Stimulated activated CD8-positive, alpha-beta memory T cell treated with anti-CD3 and anti-CD28 coated beads, Interleukin-4, amount 100 ng/mL, for 1 hour (primary cell): ENCODE measurements at places on chromosomes 16 and 17.
A peak's percentile ranks its signal among the peaks of the same experiment; 100 is the strongest.

DNA sequence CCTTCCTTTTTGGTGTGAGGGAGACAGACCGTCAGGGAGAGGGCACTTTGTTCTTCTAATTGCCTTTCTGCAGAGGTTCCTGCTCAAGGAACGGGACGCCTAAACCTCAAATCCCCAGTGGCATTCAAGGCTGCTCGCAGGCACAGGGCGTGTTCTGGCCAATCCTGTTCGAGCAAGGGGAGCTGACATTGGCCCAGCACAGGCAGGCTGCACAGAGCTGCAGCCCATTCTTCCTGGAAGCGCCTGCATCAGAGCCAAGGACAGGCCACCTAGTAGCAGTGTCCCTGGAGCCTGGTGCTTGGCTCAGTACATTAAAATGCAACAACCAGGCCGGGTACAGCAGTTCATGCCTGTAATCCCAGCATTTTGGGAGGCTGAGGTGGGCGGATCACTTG, 72.2 kb upstream of the CREBBP start:
- no peak for DNase-seq

GRCh38 chr17:37744633-37744927, 279 bp downstream of the HNF1B start:
- DNase-seq: no peak

- DNase-seq: no peak
Measured at GRCh38 chr17:40065769-40066510, 3.2 kb downstream of the THRA start.

DNA sequence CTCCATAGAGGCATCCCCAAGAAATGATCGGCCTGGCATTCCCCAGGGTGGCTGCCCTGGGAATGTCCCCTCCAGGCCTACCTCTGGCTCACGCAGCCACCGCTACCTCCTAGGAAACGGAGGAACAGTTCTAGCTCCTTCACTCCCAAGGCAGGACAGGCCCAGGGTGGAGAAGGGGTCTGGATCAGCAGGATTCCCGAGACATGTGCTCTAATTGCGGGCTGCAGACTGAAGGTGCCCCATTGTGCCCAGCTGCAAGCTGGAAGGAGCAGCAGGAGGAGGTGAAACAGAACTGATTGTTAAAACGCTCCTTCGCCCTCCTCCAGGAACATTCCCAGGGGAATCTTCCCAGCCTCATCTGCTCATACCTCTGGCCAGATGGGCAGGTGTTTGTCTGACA, 40.8 kb downstream of the SCNN1G start:
- DNase-seq: no peak

GRCh38 chr17:13671341-13671740, 69.6 kb upstream of the HS3ST3A1 start:
- DNase-seq: no peak

DNA sequence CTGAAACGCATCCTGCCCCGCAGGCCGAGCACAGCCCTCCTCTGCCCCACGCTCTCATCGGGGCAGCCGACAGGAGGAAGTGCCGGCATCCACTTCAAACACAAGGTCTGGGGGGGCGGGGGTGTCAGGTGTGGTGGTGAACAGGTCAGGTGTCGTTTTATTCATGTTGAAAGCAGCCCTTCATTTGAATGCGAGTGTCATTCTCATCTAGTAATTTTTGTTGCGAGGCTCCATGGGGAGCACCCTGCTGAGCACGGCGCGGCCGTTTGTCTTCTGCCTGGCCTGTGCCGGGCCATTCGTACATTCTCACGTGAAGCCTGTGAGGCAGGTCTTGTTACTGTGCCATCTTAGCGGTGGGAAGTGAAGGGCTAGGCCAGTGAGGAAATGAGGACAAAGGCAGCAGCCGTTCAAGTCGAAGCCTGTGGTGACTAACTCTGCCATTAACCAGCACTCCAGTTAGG, 1.9 kb downstream of the ACSF3 start:
- DNase-seq: no peak

DNA sequence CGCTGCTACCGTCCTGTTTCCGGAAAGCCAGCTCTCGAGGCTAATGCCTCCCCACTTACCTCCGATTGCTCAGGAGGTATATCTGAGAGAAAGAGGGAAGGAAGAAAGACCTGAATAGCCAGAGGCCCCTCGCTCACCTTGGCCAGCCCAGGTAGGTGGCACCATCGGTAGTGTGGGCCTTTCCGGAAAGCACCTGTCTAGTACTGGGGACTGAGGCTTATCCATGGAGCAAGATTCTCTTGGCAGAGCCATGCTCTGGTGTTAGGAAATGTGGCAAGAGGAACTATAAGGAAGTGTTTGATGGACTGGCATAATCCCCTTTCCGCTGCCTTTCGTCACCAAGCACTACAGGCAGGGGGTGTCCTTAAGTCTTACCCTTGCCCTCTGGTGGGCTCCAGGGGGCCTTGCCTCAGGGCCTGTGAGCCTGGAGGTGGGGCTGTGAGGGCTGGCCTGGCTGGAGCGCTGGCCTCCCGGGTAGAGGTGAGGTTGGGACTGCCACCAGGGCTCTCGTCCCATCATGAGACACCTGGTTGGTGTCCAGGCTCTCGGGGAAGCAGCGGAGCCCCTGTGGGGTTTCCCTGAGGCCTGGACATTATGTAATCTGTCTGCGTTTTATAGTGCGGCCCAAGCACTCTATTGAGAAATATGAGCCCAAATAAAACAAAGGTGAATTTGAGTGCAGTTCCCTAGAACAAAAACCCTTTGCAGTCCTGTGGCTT, 2.9 kb downstream of the CMIP start:
- DNase-seq: no peak

DNA sequence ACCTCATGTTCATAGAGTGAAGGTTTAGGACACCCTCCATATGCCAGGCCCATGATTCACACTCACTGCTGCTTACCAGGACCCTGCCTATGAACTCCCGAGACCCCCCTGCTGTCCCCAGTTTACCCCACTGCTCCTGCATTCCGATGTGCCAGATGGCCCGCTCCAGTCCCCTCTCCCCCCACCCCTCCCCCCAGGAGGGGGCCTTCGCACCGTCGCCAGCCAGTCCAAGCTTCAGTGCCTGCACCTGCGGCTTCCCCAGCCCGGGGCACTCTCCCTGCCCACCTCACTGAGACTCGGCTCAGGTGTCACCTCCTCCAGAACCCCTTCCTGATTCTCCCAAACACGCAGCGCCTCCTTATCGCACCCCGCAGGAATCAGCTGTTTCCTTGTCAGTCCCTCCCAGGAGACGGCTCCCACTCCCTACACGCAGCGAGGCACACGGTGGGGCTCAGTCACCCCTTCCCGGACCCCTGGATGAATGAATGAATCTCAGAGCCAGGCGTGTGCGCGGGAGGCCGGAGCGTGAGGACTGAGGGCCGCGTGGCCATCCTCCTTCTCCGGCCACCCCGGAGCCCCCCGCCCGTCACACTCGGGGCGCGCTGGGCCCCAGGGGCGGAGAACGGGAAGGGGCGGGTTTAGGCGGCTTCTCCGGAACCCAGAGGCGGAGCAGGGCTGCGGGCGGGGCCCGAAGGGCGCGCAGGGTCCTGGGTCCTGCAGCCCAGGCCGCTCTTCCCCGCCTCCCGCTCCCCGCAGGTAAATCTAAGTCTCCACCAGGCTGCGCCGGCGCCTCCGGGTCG, 1.6 kb downstream of the MYO1C start:
- peak; percentile 33 for DNase-seq

DNA sequence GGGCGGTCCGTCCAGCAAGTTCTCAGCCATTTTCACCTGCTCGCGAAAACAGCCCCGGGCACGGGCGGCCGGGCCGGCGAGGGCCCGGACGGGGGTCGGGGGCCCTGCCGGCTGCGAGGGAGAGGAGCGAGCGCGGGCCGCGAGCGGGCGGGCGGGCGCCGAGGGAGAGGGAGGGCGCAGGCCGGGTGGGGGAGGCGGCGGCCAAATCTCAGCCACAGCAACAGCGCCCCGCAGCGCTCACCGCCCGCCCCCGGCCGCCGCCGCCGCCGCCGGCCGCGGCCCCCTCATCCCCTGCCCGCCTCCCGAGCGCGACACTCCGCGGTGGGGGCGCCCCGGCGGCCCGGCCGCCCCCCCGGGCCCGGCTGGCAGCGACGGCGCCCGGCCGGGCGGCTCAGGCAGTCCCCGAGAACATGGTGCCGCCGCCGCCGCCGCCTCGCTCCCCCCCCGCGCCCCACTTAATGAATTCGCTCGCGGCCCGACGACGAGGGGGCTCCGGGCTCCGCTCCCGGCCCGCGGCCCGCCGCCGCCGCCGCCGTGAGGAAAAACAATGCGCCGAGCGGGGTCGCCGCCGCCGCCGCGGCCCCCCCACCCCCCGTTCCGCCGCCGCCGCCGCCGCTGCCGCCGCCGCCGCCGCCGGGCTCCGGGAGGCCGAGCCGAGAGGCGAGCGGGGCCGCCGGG, 487 bp downstream of the CREBBP start:
- DNase-seq: peak; percentile 40

GRCh38 chr17:69710926-69711325, 296.4 kb downstream of the MAP2K6 start:
- DNase-seq: no peak

DNA sequence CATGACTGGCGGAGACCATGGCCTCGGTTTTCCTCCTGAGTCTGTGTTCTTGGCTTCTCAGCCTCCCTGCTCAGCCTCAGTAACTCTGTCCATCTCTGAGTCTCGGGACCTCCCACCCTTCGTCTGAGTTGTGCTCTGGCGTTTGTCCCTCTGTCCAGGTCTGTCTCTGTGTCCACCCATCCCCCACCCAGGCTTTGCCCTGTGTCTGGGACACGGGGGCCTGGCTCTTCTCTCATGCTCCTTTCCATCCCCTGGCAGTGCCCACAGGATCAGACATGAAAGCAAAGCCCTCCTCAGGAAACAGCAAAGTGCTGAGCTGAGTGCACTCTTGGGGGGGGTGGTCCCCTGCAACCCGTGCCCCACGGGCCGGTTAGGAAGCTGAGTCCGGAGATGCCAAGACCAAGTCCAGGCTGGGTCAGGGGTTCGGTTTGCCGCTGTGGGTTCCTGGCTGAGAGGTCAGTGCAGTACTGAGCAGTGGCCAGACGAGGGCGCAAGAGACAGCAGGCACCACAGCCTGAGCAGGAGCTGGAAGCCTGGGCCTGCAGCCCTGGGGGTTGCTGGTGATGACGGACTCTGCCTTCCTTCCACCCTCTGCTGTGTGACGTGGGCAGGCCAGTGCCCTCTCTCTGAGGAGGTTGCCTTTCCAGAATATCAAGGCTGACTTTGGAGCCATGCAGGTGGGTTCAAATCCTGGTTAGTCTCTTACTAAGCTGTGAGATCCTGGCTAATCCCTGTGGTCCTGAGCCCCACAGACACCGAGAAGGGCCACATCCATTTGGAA, 2.5 kb downstream of the P2RX1 start:
- DNase-seq: peak; percentile 68

GRCh38 chr17:58516644-58517377, 2.4 kb upstream of the MTMR4 start:
- no peak for DNase-seq

GRCh38 chr17:44314869-44315661, 6.7 kb downstream of the RUNDC3A start:
- DNase-seq: no peak

GRCh38 chr16:54284931-54285413, 1.6 kb downstream of the IRX3 start:
- DNase-seq: no peak

DNA sequence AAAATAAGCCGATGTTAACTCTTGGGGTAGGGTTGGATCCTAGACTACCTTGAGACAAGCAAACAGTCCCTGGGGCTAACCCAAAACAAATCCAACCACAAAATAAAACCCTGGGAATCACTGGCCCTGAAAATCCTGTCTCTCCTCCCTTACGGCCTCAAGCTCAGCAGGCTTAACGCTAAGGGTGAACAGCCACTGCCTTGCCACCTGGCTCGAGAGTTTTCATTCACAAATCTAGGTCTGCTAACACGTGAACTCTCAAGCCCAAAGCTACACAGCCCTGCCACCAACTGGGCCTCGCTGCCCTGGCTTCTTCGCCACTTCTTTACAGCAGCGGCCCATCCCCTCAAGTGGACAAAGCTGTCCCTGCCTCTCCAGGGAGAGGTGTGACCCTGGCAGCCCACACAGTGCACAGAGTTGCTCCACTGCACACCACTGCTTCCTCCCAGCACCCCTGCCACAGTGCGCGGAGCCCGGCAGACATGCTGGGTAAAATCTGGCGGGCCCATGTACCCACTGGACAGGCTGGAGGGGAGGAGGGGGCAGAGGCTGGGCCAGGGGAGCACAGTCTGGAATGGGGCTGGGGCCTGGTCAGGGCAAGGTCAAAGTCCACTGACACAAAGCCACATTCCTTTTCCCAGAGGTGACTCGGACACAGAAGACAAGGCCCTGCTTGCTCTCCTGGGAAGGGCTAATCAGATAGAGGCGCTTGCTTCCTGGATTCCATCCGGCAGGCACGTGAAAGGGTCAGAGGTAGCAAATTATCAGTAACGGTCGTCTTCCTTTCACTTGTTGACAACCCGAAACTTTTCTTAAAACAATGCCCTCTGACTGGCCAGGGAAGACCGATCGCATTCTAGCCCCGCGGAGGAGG, 996 bp downstream of the PCYT2 start:
- DNase-seq: no peak

GRCh38 chr16:1923299-1924034, 5.3 kb upstream of the HS3ST6 start:
- DNase-seq: no peak

DNA sequence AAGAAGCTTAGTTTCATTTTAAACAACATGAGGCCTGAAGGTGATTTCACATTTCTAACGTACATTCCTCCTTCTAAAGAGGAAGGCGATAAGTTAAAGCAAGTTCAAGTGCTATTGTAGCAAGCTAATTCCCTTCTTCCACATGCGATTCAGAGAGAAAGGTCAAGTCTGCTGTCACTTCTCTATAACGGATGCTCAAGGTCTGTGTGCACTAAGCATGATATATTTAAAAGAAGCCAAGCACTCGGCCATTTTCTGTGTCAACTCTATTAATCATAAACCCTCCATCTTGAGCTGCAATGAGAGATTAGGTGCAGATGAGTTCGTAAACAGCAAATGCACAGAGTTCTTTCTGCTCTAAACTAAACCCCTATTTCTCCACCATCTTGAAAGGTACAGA, 568.8 kb upstream of the ZFHX3 start:
- DNase-seq: no peak

GRCh38 chr16:16988963-16989362, 481.8 kb downstream of the XYLT1 start:
- no peak for DNase-seq

GRCh38 chr16:47779201-47780016, 318.3 kb downstream of the PHKB start:
- DNase-seq: no peak

DNA sequence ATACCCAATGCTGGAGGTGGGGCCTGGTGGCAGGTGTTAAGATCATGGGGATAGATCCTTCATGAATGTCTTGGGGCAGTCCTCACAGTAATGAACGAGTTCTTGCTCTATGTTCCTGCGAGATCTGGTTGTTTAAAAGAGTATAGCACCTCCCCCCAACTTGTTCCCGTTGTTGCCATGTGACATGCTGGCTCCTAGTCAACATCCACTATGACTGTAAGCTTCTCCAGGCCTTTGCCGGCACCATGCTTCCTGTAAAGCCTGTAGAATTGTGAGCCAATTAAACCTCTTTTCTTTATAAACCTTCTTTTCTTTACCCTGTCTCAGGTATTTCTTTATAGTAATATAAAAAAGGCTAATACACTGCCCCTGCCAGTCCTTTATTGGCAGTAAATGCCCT, 33.3 kb downstream of the RANBP10 start:
- no peak for DNase-seq
